Kidney tubule cell (primary cell): ENCODE measurements at places on chromosomes 6 and 20.

DNA sequence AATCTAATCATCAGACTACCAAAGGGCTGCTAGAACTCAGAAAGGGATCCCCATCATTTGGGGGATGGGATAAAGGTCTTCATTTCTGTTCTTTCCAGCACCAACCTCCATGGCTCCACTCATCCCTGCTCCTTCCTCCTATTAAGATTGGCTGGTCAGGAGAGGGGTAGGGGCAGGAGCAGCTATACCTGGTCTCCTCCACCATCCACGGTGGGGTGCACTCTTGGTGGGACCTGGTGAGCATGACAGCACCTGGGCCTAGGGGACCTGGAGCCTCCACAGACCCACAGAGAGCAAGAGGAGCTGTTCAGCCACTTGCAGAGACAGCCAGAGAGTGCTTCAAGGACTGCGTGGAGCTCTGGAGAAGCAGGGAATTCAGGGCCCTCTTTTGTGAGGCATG lies 6.1 kb upstream of the ULBP2 start:
- no peak for DNase-seq

GRCh38 chr6:137645850-137646249 lies 151.7 kb upstream of the OLIG3 start:
- DNase-seq, result no peak

- peak; percentile 49 for DNase-seq
Observed at GRCh38 chr6:139159016-139159415, 24.1 kb downstream of the HECA start.

DNA sequence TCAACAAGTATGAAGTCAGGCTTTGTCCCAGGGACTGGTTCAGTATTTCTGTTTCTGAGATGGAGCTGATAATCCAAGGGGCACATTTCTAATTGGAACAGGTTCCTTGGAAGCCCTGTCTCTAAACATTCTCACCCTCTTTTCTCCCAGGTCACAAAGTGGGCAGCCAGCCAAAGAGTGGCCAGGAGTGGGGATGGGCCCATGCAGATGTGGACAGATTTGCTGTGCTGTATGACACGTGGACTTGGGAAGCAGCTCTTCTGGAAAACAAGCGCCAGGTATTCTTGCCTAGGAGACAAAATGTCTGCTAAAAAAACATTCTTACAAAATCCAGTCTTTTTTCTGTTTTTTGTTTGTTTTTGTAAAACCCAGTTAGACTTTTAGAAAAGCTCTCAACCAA lies 140.2 kb downstream of the CD164 start:
- no peak for DNase-seq

DNA sequence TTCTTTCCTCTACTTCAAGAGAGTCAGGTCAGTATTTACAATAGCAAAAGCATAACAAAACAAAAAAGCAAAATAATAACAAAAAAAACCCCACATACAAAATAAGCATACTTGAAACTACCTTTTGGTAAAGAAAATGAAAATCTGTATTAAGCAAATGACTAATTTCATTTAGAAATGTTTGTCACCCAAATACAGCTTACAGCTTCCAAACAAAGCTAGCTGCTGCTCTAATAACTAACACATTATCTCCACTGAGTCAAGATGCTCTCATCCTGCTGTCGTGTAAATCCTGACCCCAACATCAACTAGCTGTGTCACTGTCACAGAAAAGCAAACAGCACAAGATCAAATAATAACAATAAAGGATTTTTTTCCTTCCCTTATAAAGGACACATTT lies 21.7 kb downstream of the MAP7 start:
- peak; percentile 42 for DNase-seq

DNA sequence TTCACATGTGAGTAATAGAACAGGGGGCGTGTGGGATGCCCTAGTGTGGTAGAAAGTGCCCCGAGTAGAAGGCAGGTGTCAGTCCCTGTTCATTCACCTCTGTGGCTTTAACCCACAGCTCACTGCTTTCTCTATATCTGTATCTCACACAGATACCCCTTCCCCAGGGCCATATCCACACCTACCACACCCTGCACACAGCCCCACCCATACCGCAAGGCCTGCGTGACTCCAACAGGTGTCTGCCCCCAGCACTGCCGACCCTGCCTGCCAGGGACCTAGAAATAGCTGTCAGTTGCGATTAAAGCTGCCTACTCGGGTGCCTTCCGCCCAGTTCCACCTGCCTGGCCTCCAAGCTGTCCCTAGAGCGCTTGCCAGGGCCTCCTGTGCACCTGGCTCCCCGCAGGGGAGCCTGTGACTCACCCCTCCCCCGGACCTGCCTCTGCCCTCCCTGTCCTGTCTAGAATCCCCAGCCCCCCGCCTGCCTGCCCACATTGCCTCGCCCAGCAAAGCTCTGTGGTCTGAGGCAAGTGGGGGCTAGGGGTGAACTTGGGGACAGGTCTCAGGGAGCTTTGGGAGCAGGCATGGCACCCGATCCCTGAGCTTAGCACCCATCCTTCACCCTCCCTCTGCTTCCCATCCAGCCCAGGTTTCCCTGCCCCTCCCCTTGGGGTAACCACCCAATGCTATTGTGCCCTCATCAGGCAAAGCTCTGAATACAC lies 38.3 kb upstream of the ID1 start:
- DNase-seq, result peak; percentile 77

GRCh38 chr6:24931718-24932691 lies 3.8 kb downstream of the RIPOR2 start:
- peak; percentile 81 for DNase-seq

DNA sequence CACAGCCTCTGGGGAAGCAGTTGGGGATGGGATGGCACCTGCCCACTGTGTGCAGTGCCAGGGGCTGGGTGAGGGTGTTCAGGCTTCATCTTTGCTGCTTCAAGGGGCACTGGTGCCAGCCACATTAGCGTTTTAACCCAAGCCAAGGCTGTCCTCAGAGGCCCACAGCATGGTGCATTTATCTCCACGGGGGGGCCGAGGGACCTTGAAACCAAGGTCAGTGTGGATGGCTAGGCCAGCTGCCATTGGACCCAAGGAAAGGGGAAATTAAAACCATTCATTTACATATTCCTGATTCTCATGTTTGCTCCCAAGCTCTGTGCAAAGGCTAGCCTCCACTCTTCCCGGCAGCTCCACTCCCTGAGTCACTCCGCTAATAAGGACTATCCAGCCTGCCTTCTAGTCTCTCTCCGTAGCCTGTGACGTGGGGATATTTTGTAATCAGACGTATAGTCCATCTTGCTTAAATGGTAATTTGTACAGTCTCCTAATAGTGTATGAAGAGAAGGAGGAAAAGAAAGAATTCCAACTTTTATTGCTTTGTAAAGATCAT lies 197.1 kb downstream of the CDH4 start:
- no peak for DNase-seq

DNA sequence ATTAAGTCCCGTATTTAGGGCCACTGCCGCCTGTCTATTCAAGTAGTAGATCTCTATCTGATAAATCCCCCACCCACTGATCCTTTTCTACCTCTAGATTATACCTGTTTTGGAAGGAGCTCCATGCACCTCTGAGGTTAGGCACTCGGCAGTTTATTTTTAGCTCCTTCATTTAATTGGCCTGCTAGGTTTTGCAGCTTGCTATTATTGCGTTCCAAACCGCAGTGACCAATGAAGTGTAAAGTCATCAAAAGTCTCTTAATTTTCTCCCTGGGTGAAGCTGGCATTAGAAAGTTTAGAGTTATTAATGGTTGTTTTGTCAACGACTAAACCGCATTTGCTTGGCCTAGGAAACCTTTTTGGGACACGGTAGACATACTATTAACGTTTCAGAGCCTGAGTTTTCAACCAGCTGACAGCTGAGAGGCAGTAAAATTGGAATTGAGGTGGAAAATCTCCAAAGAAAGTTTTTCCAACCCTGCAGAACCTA lies 60.0 kb downstream of the RFPL4B start:
- DNase-seq, result no peak
